ENCODE measurements at places on chromosomes 13 and 19.

- DNase-seq: no peak
Observed at GRCh38 chr13:27140060-27140459, 31.6 kb downstream of the USP12 start.

GRCh38 chr13:104823709-104824108, 1711.8 kb downstream of the EFNB2 start:
- DNase-seq: no peak

- no peak for DNase-seq
Observed at GRCh38 chr19:1105008-1105872, 1.4 kb downstream of the GPX4 start.

DNA sequence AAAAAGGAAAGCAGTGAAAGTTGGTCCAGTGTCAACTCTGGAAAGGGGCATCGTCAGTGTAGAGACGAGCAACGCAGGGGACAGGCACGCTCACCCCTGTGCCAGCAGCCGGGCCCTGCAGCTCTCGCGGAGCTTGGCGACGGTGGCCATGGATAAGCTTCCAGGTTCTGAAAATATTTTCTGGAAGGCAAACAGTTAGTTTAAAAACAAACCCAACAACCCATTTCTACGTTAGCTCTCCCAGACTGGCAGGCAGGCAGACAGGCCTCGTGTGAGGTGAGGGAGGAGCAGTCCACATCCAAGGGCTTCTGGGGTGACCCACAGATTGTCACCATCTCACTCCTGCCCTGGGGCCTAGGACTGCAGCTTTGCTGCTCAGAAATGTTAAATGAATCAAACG, 27.4 kb downstream of the LAMP1 start:
- DNase-seq: no peak

DNA sequence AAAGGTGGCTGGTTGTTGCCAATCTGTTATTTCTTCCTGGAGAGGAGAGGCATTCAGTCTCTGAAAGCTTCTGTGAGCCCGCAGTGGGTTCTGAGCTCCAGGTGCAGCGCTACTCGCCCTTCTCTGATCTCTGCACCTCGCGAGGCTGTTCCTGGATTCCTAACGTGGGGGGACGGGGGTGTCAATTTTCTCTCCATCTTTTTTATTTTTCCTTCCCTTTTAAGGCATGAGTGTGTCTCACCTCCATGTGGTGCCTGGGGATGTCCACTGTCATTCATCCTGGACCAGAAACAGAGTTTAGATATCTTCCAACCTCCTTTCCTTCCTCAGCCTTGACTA, 626 bp downstream of the ZNF233 start:
- no peak for DNase-seq

Measured in neural crest cell (in vitro differentiated cells).